ENCODE measurements at places on chromosomes 7 and 10.

- DNase-seq: no peak
These were observed 28.4 kb upstream of the CBLL1 start for GRCh38 chr7:107715531-107715930.

DNA sequence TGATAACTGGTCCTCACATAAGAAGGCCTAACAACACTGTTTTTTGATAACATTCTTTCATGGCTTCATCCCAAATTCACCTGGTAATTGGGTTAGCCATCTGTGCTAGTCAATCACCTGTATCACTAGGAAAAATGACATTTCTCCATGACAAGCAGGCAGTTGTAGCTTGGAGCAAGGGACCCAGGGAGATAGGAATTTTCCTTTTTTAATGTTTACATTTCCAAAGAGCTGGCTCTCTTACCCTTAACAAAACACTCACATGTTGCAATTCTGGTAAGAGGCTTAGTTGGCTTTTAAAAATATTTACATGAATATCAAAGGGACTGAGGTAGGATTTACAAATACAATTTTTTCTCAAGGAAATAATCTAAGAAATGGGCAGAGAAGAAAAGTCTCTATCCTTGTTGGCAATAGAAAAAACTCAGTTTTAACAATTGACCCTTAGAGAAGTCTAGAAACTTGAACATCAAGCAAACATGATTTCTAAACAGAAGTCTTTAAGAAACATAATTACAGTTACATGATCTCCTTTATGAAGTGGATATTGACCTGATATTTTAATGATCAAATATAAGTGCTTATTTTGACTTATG lies 16.1 kb upstream of the AKR1C1 start:
- DNase-seq: no peak

- DNase-seq: no peak
These were observed 75.0 kb downstream of the NKX6-2 start for GRCh38 chr10:132710746-132711612.

- no peak for DNase-seq
These were observed 140.3 kb downstream of the FOXP2 start for GRCh38 chr7:114554781-114555537.

GRCh38 chr10:123553810-123554430 lies 112.2 kb upstream of the GPR26 start:
- no peak for DNase-seq

DNA sequence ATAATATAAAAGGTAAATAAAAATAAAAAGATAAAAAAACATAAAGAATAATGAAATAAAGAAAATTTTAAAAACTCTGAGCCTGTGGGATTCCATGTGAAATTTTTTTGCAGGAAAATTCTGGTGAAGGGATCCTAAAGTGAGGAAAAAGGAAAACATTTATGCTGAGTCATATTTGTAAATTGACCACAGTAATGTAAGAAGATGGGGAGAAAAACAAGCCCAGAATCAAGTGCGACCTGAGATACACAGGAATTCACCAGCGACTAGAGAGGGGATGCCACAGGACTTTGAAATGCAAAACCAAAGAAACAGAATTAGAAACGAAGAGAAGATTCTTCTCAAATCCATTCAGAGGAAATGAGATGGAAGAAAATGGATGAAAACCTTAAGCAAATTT lies 133.8 kb upstream of the PFKP start:
- no peak for DNase-seq

- DNase-seq: no peak
These were observed 141.9 kb upstream of the KLF6 start for GRCh38 chr10:3926675-3927525.

- DNase-seq: no peak
These were observed 7.1 kb upstream of the EMX2 start for GRCh38 chr10:117535298-117536071.

- no peak for DNase-seq
These were observed 15.1 kb downstream of the TRUB1 start for GRCh38 chr10:114953047-114953446.

GRCh38 chr7:38525857-38526256 lies 105.3 kb downstream of the AMPH start:
- DNase-seq: no peak

DNA sequence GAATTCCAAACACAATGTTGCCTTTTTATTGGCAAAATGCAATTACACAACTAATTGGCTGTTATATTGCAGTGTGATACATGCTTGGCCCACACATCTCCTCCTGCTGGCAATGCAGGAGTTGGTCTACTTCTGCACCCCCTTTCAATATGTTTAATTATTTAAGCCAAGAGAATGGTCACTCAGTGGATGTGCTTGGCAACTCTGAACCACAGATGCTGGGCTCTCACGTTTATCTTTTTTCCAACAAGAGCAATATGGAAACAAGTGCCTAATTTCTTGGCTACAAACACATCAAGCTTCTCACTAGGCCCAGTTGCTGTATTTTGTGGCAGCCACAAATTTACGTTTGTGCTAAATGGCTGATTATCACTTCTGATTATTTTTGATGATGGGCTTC lies 1149.2 kb upstream of the CELF2 start:
- no peak for DNase-seq

- no peak for DNase-seq
These were observed 266.5 kb downstream of the GPR158 start for GRCh38 chr10:25441270-25441669.

GRCh38 chr7:105010504-105011130 lies 3.4 kb upstream of the KMT2E start:
- no peak for DNase-seq

- no peak for DNase-seq
These were observed 106.6 kb upstream of the SHH start for GRCh38 chr7:155918720-155919390.

DNA sequence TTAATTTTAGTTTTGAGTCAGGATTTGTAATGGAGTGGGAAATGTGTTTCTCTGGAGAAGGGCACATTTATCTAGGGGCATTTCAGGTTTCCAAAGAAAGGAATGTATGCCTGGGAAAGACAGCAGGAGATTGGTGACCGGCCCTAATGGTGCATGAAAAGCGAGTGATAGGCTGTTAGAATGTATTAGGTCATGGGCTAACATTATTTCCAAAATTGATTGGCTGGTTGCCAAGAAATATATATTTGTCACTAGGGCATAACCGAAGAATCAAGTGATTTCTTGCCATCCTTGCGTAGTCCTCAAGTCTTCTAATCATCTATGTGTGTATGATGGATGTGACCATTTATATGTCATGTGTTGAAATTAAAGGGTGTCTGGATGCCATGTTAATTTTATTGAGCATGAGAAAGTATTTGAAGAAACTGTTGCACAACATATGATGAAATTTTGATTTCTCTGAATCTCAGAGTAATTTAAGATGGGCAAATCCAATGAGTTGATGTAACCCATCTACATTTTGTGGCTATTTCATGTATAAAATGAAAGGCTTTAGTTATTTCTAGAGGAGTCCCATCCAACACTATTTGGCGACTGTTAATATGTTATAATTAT lies 248.4 kb downstream of the BMPER start:
- no peak for DNase-seq

GRCh38 chr7:21383227-21384220 lies 44.4 kb upstream of the SP4 start:
- no peak for DNase-seq

- no peak for DNase-seq
These were observed 54.0 kb upstream of the RPA3 start for GRCh38 chr7:7772397-7772821.

DNA sequence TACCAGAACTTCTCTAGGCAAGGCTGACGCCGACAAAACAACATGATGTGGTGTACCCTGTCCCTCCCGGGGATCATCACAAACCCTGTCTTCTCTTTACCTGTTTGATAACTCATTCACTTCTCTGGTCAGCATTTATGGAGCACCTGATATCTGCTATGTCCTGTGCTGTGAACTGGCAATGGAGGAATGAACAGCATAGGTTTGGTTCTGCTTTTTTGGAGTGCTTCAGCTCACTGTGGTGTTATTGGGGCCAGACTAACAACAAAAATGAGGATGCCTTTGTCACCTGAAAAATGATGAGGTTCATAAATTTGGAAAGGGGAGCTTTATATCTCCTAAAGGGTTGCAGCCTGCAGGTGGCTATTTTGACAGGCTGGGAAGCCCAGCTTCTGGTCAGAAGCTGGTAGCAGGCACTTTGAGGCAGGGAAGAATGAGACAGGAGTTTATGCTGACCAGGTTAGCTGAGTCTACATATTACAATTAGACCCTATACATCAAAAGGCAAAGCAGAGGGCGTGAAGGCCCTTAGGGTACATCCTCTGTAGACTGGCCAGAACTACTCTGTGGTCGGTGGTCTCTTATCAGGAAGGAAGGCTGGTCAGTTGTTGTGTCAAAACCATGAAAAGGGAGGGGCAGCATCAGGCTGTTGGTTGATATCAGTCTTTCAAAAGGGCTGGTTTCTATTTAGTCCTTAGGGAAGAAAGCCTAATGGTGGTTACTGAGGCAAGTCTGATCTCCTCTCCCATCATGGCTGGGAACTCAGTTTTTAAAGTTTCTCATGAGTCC lies 42.3 kb downstream of the SH2D4B start:
- DNase-seq: no peak

- DNase-seq: no peak
These were observed 11.5 kb downstream of the GTF2IRD1 start for GRCh38 chr7:74464931-74465886.

DNA sequence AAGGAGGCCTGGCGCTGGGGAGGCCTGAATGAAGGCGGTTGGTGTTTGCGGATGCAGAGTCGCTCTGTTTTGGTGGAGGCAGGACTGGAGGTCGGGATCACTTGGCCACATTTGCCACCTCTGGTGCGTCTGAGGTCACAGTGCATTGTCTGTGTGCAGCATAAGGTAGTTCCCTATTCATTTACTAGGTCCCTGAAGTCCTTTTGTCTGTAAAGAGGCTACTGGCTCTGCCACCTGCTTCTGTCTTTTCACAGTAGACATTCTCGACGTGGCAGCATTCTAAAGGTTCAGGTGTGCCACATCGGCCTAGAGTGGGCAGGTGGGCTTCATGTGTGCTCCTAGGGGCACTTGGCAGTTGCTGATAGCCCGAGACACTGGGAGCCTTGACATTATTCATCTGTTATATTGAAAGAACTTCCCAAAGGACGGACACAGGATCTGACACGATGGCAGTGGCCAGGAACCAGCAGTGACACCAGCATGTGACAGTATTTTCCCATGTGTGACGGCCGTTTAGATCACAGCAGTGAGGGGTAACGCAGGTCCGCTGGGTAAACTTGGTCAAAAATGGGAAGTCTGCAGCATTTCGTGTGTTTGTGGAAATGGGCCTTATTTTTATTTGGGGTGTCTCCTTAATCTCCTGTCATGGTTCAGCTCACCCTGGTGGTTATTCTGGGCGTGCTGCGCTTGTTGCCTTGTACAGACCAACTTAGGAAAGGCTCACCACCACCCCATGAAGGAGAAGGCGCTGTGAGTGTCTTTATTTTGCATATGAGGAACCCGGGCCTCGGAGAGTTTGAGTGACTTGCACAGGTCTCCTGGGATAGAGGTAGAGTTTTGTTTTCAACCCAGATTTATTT lies 5.9 kb downstream of the MGMT start:
- no peak for DNase-seq

GRCh38 chr7:142432377-142432776 lies 174.5 kb upstream of the PRSS58 start:
- no peak for DNase-seq

- DNase-seq: no peak
These were observed 9.8 kb downstream of the CEP41 start for GRCh38 chr7:130430841-130431666.

GRCh38 chr10:72088889-72089575 lies 681 bp upstream of the SPOCK2 start:
- no peak for DNase-seq

DNA sequence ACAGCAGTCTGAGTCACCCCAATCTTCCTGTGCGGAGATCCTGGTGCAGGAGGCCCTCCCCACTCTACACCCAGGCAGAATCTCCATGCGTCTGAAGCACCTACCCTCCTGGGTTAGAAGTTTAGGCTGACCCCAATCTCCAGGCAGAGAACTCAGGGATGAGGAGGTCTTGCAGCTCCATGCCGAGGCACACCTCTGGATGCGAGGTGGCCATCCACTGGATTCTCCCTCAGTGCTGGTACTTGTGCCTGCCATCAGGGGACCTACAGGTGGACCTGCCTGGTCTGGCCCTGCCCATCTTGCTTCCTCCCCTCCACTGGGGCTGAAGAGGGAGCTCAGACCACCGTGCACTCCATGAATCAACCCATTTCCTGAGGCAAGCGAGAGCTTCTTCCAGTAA lies 28.8 kb upstream of the AMPH start:
- DNase-seq: no peak

DNA sequence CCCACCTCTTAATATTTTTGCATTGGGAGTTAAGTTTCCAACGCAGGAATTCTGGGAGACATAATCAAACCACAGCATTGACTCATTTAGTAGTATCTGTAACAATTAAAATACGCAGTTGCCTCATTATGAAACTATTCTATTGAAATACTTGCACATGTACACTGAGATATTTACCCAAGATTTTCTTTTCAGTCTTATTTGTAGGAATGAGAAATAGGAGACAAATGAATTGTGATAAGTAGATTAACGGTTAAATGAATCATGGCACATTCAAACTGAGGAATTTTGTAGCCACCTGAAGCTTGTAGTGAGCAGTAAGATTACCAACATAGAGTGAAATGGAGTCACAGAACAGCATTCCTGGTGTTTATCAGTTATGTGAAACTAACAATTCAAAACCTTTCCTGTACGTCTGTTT lies 18.1 kb downstream of the RP9 start:
- no peak for DNase-seq

GRCh38 chr7:106731187-106731586 lies 70.2 kb upstream of the CCDC71L start:
- no peak for DNase-seq
